ENCODE measurements at places on chromosomes 16 and 17.

DNA sequence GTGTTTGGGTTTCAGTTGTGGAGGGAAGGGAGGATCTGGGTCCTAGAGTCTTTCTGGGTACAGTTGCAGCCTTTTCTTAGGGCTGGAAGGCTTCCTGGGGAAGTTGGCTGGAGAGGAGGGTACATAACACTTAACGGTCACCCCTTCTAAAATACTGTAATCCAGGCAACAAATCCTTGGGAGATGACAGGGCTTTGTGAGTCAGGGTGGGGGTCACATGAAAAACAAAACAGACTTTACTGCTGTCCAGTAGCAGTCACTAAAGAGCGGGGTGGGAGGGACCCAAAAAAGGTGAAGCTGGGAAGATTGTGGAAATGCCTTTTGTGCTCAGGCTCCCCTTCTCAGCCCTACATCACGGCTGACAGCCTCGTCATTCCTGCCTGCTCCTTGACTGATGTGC lies 6.3 kb downstream of the SAP30BP start:
- no peak for DNase-seq

DNA sequence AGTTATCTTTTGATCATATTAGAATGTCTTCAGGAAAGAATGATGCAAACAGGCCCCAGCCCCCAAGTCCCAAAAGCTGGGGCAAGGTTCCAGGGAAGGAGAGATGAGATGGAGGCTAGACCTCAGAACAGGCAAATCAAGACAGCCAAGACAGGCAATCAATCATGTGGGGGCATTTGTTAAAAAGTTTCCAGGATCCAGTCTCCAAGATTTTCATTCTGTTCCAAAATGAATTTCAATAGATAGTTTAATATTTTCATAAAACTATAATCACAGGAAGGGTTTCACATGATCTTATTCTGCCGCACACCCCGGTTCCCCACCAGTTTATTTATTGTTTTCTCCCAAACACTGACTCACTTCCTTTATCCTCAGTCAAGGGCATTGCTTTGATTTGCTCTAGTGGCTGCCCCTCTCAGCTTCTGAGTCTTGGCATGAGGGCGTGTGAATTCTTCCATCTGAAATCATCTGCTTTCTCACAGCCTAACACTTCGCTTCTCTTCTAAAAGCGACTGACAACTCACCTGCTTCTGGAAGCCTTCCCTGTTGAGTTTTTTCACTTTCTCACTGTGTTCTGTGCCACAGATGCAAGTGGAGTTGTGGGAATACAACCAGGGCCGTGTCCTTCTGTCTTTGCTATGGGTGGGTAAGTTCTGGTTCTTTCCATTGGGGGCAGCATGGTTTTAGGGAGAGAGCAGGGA lies 12.2 kb upstream of the TERF2 start:
- no peak for DNase-seq

- DNase-seq: peak; percentile 36
Observed at GRCh38 chr17:60720763-60721531, 43.3 kb downstream of the BCAS3 start.

- DNase-seq: no peak
Observed at GRCh38 chr16:59341368-59341767, 607.3 kb upstream of the GOT2 start.

- no peak for DNase-seq
Observed at GRCh38 chr17:82709676-82710498, 6.6 kb upstream of the FN3KRP start.

DNA sequence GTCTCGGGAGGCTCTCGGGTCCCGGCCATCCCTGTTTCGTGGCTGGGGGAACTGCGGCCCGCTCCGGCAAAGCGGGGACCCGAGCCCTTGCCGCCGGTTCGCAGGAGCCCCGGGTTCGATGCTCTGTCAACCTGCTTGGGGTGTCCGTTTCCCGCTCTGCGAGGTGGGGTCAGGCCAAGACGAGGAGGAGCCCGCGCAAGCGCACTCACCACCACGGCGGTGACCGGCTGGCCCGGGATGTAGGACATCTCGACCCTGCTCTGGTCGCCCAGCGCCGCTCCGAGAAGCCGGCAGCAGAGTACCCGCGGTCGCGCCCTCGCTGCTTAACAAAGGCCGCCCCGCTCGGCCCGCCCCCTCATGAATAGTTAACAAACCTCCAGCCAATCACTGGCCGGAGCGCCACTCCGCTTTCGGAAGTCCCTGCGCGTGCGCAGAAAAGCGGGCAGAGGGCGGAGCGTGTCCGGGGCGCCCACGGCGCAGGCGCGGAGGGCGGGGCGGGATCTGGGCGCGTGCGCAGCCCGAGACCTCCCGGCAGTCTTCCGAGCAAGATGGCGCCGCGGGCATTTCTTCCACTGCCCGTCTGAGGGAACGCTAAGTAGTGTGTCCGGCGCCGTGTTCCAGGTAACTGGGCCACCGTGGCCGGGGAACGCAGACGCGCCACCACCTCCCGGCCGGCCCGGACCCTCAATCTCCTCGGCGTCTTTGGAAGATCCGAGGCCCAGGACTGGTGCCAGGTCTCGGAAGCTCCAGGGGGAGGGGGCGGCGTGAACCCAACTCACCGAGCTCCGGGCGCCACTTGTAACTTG lies at the start of the genes EMC6 and TAX1BP3:
Gene EMC6, plus strand, starts transcription at position 534 of the 806 bp plus-strand sequence. CDS start 335 bp downstream, outside the sequence.
Gene TAX1BP3, minus strand, starts transcription at position 300 of the 806 bp plus-strand sequence. Its CDS starts 52 bp downstream, at position 248.
- DNase-seq: peak; percentile 99

- no peak for DNase-seq
Observed at GRCh38 chr17:11241611-11242226, 706 bp downstream of the SHISA6 start.

DNA sequence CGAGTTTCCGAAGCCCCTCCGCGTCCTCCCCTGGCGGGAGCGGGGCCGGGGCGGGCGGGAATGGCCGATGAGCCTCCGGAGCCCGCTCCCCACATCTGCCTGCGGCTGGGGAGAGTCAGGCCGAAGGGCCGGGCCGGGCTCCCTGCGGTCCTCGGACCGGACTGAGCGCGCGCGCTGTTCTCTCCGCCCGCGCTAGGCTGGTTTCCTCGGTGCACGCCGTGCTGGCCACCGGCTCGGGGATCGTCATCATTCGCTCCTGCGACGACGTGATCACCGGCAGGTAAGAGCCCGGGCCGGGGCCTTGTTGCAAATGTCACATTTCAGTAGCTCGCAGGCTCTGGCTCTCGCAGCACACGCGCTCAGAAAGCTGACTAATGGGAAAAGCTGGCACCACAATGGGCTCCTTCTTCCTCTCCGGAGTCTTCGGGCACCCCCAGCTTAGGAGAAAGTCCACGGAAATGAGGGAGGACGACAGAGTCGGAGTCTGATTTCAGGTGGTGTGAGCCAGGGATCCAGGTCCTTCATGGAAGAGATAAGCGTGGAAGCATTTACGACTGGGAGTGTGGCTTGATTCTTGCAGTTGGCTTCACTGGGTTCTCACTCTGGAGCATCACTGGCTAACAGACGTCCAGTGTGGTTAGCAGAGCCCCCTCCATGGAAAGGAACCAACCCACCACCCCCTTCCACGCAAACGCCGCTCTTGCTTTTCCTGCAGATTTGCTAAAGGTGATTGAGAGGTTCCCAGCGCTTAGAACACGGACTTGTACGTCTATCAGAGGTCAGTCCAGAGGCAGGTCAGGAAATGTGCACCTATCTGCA lies 715 bp downstream of the TLCD3A start:
- no peak for DNase-seq

DNA sequence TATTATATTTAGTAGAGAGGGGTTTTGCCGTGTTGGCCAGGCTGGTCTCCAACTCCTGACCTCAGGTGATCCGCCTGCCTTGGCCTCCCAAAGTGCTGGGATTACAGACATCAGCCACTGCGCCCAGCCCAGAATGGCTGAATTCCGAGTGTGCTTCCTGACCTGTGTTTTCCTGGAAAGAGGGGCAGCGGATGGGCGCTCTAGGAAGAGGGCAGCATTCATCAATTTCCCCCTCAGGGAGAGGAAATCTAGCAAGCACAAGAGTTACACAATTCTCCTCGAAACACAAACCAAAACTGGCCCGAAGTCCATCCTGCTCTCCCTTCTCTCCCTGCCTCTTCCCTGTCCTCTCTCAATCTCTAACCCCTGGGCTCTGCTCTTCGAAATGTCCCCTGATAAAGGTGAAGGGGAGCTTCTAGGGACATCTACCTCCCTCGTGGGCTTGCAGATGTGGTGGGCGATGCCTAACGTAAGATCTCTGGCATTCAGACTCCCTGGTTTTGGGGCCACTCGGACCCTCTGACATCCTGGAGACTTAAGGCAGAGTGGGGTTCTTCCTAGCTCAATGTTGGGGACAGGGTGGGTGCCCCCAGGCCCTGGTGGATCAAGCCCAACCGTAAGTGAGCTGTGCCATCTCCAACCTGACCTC lies 1.0 kb downstream of the IL27 start:
- DNase-seq: no peak

- no peak for DNase-seq
Observed at GRCh38 chr17:65531256-65532100, 30.0 kb downstream of the AXIN2 start.

DNA sequence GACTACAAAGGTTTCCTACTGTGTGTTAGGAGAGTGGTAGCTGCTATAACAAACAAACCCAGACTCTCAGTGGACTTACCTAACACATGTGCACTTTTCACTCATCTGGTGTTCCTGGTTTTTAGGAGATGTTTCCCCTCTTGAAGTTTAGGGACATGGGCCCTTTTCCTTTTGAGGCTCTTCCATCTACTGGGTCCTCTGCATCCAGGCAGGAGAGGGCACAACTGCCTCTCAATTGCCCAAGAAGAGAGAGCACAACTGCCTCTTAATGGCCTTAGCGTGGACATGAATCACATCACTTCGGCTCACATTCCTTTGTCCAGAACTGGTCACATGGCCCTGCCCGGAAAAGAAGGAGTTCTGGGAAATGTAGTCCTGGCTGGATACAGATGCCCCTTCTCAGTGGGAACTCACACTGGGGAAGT lies 9.8 kb upstream of the TNRC6C start:
- DNase-seq: no peak

DNA sequence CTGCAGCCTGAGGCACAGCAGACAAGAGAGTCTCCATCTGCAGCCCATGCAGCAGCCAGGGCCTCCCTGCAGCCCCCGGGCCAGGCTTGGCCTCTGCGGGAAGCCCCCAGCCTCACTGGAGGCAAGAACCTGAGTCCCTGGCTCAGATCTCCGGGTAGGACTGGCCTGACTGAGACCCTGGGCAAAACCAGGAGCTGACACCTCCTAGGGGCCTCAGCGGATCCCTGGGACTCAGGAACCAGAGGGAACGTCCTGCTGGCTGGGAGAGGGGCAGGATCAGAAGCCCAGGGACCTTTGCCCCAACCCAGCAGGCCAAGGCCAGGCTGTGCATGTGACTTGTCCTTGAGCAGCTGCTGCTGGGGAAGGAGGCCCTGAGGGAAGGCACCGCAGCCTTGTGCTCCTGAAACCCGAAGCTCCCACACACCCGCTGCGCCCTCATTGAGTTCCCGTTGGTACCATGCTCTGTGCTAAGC lies 1.7 kb upstream of the PRSS21 start:
- no peak for DNase-seq

GRCh38 chr17:66098040-66098439 lies 93.9 kb downstream of the CEP112 start:
- DNase-seq: no peak

- DNase-seq: no peak
Observed at GRCh38 chr17:40224718-40225550, 5.8 kb downstream of the WIPF2 start.

GRCh38 chr17:79746889-79747507 lies 16.3 kb downstream of the ENPP7 start:
- no peak for DNase-seq

Measured in liver (tissue), 10 donors.